Ureter (tissue), 1 donor: ENCODE measurements at places on chromosomes 16 and 17.

GRCh38 chr17:20259668-20260067 lies 207.7 kb downstream of the LGALS9B start:
- DNase-seq: no peak

DNA sequence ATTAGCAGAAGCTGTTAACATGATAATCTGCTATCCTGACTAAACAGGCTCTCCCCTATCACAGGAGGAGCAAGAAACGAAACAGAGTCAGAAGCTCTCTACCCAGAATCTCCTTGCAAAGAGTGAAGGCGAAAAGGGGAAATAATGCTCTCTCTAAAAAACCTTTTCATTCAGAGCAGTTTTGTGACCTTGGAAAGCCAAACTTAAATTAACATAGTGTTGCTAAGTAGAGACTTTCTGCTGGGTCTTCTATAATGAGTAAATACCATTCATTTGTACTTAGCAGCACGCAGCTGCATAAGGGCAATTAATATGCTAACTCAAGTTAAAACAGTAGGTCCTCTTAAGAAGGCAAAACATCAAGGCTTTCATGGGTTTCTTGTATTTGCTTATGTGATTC lies 101.7 kb upstream of the GPR139 start:
- DNase-seq: no peak

DNA sequence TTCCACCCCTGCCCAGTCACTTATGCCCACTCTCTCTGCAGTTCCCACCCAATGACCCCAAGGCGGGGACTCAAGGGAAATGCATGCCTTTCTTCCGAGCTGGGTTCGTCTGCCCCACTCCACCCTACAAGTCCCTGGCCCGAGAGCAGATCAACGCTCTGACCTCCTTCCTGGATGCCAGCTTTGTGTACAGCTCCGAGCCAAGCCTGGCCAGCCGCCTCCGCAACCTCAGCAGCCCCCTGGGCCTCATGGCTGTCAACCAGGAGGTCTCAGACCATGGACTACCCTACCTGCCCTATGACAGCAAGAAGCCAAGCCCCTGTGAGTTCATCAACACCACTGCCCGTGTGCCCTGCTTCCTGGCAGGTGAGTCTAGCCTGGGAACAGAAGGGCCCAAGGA lies 13.8 kb downstream of the LPO start:
- DNase-seq: no peak

- no peak for DNase-seq
These were observed 10.6 kb upstream of the ENGASE start for GRCh38 chr17:79064026-79064425.

DNA sequence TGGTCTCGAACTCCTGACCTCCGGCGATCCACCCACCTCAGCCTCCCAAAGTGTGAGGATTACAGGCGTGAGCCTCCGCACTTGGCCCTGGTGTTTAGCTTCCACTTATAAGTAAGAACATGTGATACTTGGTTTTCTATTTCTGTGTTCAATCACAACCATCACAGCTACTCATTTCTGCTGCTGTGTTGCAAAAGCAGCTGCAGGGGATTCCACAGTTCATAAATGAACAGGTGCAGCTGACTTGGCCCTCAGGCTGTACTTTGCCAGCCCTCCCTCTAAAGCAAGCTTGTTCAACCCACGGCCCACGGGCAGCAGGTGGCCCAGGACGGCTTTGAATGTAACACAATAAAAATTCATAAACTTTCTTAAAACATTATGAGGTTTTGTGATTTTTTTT lies 79.2 kb downstream of the SLC39A11 start:
- no peak for DNase-seq

GRCh38 chr17:44906010-44906646 lies 6.9 kb upstream of the EFTUD2 start:
- no peak for DNase-seq

DNA sequence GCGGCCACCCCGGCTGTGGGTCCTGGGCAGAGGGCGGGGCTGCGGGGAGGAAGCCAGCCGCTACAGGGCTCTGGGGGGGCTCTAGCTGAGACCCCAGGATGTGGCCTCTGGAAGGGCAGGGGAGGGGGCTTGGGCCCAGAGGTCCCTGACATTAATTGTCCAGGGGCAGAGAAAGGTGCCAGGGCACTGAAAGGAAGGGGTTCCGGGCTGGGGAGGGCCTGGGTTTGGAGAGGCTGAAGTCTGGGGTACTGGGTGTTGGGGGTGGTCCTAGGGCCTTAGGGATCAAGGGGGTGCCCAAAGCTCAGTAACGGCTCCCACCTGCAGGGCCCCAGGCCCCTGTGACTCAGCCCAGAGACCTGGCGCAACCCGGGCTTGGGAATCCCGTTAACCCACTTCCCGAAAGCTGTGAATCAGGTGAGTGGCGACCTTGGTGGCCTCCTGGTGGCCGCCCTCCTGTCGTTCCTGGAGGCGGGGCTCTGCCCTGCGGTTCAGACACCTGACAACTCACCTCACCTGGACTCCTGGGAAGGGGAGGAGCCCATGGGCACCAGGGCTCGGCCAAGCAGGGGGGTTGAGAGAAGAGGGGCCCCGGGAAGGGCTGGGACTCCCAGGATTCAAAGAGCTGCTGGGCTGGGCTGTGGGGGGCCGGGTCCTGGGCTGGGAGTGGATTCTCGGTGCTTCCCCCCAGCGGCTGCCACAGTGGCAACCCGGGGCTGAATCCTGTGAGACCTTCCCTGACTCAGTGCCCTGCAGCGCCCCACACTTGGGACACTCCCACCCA lies 465 bp upstream of the PRSS22 start:
- DNase-seq: peak; percentile 88

DNA sequence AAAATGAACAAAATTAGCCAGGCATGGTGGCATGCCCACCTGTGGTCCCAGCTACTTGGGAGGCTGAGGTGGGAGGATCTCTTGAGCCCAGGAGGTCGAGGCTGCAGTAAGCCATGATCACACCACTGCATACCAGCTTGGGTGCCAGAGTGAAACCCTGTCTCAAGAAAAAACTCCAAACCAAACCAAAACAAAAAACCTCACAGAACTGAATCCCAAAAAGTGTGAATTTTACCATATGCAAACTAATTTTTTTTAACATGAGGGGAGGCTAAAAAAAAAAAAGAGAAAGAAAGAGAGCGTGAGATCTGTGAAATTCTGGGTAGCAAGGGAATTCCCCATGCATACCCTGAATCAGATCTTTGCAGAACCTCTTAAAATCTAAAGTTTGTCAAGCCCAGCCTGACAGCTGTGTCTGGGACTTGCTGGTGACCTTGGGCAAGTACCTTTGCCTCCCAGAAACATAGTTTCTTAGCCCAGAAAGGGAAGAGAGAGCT lies 17.1 kb upstream of the CDH1 start:
- no peak for DNase-seq

DNA sequence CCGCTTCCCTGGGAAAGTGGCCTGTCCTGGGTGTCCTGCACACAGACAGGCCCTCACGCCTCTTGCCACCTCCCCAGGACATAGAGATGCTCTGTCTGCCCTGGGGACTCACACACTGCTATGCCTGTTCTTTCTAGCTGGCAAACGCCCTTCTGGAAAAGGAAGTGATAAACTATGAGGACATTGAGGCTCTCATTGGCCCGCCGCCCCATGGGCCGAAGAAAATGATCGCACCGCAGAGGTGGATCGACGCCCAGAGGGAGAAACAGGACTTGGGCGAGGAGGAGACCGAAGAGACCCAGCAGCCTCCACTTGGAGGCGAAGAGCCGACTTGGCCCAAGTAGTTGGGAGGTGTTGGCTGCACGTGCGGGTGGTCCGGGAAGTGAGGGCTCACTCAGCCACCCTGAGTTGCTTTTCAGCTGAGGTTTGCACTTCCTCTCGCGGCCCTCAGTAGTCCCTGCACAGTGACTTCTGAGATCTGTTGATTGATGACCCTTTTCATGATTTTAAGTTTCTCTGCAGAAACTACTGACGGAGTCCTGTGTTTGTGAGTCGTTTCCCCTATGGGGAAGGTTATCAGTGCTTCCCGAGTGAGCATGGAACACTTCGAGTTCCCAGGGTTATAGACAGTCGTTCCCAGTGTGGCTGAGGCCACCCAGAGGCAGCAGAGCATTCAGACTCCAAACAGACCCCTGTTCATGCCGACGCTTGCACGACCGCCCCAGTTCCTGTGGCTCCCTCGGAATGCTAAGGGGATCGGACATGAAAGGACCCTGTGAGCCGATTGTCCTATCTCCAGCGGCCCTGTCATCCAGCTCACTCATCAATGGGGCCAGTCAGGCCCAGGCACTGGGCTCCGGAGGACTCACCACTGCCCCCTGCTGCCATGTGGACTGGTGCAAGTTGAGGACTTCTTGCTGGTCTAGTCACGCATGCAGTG lies 3.5 kb upstream of the RPL13 start:
- peak; percentile 74 for DNase-seq

DNA sequence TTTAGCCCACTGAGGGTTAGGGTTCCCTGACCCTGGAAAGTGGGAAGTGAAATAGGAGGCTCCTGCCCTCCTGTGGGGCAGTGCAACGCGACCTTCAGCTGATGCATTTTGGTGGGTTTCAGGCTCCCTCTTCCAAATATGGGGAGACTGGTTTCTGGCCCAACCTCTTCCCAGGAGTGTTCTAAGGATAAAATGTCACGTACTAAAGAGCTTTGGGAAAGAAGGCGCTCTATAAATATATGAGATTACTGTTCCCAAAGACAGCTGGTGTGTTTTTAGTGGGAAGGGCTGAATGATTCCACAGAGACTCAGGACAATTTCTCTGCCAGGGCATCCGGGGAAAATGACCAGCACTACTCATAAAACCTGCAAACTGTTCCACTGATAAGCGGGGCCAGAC lies 9.8 kb downstream of the SLC35B1 start:
- no peak for DNase-seq

- no peak for DNase-seq
These were observed 12.7 kb downstream of the HIC1 start for GRCh38 chr17:2067608-2068024.
